Tracheal epithelial cell (primary cell): ENCODE measurements at places on chromosomes 1 and 21. TPM values are rescaled to one million over a fixed set of nuclear protein-coding genes. Genes with fewer than 3 reads are reported as not detected.

Gene SHE
- total RNA-seq, result under 0.01 and 0.24 TPM in 2 replicates

Gene NBPF26
- 15.1 and 36.6 TPM in 2 replicates for total RNA-seq

Gene PRELP
- total RNA-seq, result not detected in 2 replicates

Gene PKP1
- total RNA-seq, result 263 and 280 TPM in 2 replicates

Gene CD48
- not detected in 2 replicates for total RNA-seq

Gene CACHD1
- 1.9 and 2.2 TPM in 2 replicates for total RNA-seq

Gene TRAF3IP3
- not detected in 2 replicates for total RNA-seq

Gene C1orf94
- 0.24 TPM in 1 of 2 replicates, not detected in the other for total RNA-seq

Gene ARTN
- 30.6 and 37.7 TPM in 2 replicates for total RNA-seq

Gene PCP4L1
- 0.24 TPM in 1 of 2 replicates, not detected in the other for total RNA-seq

Gene HMCN1
- 0.85 and 1.9 TPM in 2 replicates for total RNA-seq

Gene SPRR5
- not detected in 2 replicates for total RNA-seq

Gene KLHDC9
- total RNA-seq, result 1.9 and 5.1 TPM in 2 replicates

Gene NPR1
- total RNA-seq, result 0.48 TPM in 1 of 2 replicates, not detected in the other

Gene CR2
- total RNA-seq, result 0.21 TPM in 1 of 2 replicates, not detected in the other

Gene WNT2B
- 0.43 and 1.7 TPM in 2 replicates for total RNA-seq

Gene MEGF6
- total RNA-seq, result 5.8 and 6.5 TPM in 2 replicates

Gene SAMD11
- total RNA-seq, result 0.48 and 0.64 TPM in 2 replicates

Gene PAQR7
- 12.3 and 19.6 TPM in 2 replicates for total RNA-seq

Gene IL6R
- total RNA-seq, result 16.0 and 49.4 TPM in 2 replicates

Gene ITSN1
- total RNA-seq, result 12.5 and 15.8 TPM in 2 replicates

Gene OR2T35
- total RNA-seq, result not detected in 2 replicates

Gene ETV3
- 12.8 and 14.1 TPM in 2 replicates for total RNA-seq

Gene LY9
- 0.96 TPM in 1 of 2 replicates, not detected in the other for total RNA-seq

Gene FAM151A
- total RNA-seq, result not detected in 2 replicates

Gene REN
- total RNA-seq, result not detected in 2 replicates

Gene DIRAS3
- not detected in 2 replicates for total RNA-seq

Gene TMEM63A
- 3.9 and 5.3 TPM in 2 replicates for total RNA-seq
